H7 (cell line): ENCODE measurements at places on chromosomes 12 and 14.

- peak; percentile 91 for DNase-seq
Measured at GRCh38 chr12:50764286-50765094, 589 bp downstream of the ATF1 start.

DNA sequence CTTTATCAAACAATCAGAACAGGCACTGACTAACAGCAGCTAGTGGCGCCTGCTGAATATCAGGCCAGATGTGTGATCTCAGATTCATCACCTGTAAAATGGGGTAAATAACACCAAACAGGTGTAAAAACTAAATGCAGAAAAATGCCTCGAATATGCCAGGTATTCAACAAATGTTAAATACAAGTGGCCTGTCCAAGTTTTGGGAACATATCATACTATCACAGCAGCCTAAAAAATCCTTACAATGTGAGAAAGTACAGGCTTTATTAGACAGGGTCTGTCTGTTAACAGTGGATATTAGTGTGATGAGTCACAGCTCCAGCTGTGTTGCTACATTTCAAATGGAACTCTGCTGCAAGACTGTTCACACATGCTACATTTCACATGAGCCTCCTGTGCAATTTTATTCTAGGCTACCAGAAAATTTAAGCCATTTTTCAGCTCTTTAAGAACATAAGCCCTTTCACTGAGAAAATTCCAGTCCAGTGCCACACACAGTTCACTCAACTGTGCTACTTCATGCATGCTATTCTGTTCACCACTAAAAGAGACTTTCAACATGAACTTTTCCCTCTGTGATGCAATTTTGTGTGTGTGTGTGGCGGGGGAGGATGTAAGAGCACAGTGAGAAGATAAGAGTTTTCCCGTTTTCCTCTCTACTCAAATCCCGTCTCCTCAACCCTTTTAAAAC is 56.7 kb downstream of the MSRB3 start:
- no peak for DNase-seq

GRCh38 chr12:27198036-27198435 is 46.0 kb upstream of the STK38L start:
- no peak for DNase-seq

DNA sequence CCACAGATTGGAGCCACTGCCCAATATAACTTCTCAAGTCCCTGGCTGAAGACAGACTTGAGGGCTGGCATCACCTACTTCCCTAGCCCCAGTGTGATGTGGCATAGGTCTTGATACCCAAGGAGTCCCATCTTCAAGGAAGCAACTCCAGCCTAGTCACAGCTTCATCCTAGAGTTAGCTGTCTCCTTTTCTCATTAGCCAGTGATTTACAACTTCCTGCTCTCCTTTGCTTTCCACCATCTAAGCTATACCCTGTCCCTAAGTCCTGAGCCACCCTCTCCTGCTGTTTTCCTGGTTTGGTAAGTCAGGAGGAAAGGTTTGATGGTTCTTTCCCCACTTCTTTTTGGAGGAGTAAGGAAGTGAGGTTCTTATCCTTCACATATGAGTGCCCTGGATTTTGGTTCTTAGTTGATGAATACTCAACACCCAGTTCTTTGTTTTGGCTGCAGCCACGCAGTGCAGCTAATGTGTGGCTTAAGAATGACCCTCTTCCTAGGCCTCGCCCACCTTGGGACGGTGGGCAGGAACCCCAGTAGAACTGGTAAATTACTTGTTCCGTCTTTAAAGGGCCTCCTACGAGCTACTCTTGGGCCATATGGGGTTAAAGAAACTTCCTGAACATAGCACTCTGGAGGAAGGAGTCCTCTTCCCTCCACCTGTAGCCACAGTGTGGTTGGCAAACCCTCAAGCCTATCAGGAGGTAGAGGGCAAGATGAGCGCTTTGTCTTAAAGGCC is 3.9 kb upstream of the GPX2 start:
- no peak for DNase-seq

GRCh38 chr12:113135178-113136127 is at the start of gene RASAL1:
Gene RASAL1 (minus strand): TSS chr12:113135761. CDS start chr12:113135462, 299 bp downstream.
- peak; percentile 100 for DNase-seq

GRCh38 chr12:66055837-66056319 is 74.7 kb downstream of the LLPH start:
- DNase-seq, result no peak

GRCh38 chr14:89957791-89958190 is 2.1 kb downstream of the TDP1 start:
- no peak for DNase-seq

DNA sequence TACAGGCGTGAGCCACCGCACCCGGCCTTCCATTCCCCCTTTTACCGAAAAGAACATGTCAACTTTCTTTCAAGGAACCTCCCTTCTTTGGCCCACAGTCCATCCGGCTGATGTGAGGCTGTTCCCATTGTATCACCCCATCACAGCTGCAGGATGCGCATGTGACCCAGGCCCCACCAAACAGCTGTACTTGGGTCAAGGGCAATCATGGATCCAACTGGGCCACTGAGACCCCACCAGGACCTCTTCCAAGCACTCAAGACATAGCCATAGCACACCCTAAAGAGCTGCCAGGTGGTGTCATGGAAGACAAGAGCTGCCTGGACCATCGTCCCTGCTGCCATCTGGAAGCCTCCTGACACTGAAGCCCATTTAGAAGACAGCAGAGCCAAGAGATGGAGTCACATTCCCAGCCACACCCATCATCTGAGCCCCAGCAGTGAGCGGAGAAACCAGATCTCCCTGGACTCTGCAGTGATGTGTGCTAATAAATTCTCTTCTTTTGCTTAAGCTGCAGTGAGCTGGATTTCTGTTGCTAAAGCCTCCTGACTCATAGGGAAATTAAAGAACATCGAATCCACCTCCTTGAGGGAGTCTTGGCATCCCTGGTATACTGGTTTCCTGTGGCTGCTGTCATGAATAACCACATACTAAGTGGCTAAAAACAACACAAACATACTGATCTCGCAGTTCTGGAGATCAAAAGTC is 105.6 kb downstream of the KSR2 start:
- no peak for DNase-seq

GRCh38 chr12:89674326-89674942 is 34.2 kb downstream of the ATP2B1 start:
- DNase-seq, result no peak

- no peak for DNase-seq
Measured at GRCh38 chr12:80142640-80143039, 43.3 kb downstream of the OTOGL start.

GRCh38 chr12:29255042-29255441 is 106.0 kb downstream of the FAR2 start:
- DNase-seq, result no peak

DNA sequence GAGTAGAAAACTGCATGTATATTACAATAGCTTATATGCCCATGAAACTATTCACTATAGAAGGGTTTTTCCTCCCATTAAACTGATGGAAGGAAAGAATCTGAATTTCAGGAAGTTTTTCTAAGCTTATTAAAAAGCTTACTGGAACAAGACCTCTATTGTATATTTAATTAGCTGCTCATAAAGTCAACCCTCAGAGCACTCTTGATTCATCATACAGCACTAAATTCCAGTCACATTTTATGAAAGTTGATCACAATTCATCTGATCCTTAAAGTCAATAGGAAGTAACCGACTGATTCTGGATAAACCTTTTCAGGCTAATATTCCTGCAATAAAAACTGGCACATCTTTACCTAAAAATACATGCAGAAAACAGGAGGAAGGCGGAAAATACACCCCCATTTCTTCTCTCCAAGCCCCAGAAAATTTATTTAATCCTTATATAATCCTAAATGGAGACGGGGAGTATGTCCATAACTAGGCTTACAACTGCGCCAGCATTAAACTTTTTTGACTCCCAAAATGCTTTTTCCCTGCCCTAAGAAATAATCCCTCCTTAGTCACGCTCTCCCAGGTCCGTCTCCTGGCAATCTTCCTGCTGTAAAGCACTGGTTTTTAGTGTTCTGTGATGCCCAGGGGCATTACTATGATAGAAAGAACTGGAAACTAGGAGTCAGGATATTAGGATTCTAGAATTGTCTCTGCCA is 35.3 kb downstream of the DICER1 start:
- DNase-seq, result no peak

DNA sequence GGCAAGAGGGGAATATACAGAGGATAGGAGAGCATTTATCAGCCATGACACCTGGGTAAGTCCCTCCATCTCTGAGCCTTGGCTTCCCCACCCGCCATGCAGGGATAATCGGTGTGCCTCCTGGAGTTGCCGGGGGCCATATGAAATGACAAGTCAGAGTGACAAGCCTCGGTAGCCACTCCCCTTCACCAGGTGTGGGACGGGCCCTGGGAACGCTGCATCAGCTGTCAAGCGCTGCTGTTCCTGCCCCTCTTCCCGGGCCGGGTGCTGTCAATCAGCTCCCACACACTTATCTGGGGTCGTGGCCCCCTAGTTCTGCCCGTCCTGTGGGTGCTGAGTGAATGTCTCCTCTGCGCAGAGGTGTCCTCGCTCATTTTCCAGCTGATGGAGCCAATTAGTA is 57.2 kb downstream of the MVK start:
- no peak for DNase-seq

- DNase-seq, result no peak
Measured at GRCh38 chr14:54944737-54945391, 42.2 kb upstream of the GCH1 start.

- DNase-seq, result peak; percentile 64
Measured at GRCh38 chr14:67666750-67667449, 7.5 kb downstream of the VTI1B start.

DNA sequence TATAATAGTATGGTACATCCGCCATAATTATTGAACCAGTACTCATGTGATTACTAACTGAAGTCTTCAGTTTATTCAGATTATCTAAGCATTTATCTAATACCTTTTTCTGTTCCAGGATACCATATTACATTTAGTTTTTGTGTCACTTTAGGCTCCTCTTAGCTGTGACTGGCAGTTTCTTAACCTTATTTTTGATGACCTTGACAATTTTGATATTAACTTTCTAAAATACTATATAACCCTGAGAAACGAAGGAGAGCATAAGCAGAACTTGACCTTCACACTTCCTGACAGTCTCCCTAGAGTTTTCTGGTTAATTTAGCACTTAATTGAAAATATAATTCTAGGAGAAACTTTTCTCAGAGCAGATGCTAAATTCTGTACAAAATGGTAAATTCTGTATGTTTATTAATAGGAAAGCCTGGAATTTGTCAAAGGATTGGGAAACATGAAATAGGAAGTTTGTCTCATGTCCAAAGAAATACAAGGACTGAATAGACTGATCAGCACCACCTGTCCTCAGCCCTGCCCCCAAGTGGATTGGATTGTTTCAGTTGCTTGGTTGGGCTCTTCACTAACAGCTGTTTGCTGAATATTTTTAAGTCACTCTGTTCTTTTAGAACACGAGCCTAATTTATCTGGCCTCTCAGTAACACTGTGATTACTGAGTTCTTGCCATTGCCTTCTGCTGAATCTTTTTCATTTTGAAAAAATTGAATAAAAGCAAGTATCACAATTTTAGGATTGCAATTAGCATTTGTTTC is 6.0 kb downstream of the BICDL1 start:
- peak; percentile 48 for DNase-seq

- DNase-seq, result no peak
Measured at GRCh38 chr12:108210001-108210400, 80.9 kb downstream of the WSCD2 start.

GRCh38 chr14:28820677-28821076 is 54.1 kb downstream of the FOXG1 start:
- no peak for DNase-seq

DNA sequence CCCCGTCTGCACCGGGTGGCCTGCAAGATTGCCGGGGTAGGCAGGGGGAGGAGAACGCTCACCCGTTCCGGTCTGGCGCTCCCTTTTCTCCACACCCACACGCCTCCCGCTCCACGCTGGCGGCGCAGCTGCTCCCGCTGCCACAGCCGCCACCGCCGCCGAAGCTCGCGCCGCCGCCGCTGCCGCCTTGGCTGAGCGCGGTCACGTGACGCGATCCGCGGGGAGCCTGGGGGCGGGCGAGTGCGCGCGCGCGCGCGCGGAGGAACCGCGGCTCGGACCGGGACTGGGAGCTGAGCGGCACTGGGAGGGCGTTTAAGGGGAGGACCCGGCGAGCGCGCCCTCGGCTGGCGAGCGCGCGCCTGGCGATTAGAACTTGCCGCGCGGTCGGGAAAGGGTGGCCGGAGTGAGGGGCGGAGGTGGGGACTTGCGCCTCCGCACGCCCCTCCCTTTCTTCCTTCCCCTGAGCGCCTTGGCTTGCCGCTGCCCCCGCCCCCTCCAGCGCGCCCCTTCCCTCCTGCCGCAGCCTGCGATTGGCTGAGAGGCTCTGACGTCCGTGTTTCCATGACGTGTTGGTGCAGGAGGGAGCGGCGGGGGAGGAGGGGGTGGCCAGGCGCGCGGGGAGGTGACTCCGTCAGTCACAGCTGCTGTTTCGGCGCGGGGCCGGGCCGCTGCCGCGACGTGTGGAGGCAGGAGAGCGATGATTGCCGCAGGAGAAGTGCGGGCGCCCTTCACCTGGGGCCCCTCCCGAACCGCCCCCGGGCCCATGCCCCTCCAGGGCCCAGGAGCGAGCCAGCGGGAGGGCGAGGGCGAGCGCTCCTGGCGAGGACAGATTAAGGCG is 738 bp upstream of the ATP2B1 start:
- DNase-seq, result peak; percentile 97

- no peak for DNase-seq
Measured at GRCh38 chr12:26754148-26754547, 78.8 kb downstream of the ITPR2 start.

DNA sequence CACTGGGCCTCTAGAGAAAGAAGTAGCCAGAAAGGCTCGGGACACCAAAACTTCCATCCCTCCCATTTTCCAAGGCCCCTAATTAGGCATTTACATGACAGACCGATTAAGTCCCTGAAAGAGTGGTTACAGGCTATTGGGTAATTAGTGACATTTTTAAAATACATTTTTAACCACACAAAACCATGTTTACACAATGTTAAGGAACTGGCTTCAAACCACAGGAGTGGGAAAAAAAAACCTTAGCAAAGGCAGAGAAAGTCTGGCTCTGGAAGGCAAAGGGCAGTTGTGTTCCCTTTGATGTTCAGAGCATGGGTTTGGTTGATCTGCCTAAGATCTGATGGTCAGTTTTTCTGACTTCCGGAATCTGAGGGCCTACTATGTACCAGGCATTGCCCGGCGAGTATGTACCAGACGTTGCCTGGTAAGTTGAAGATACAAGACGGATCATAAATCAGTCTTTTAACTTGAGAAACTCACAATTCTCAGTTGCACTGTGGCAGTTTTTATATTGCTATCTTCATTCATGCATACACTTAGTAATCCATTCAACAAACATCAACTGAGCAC is 576.5 kb downstream of the MED13L start:
- DNase-seq, result no peak

GRCh38 chr12:4203772-4204376 is 69.7 kb upstream of the CCND2 start:
- peak; percentile 64 for DNase-seq

DNA sequence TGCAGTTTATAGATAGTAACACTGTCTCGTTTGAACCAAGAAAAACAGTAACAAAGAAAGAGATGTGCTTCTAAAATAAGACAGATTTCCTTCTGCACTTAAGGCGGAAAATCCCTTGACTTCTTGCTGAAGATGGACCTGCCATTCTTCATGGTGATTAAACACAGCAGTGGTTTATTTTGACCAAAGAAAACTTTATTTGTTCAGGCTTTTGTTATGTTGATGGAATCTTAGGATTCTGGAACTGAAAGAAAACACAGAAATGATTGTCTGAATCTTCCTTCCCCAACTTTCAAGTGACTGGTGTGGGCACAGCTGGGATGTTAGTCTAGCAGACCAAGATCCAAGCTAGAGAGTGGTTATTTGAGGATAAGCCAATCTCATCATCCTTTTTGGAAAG is 72.2 kb downstream of the DACT1 start:
- DNase-seq, result no peak
